Activated CD4-positive, alpha-beta memory T cell treated with anti-CD3 and anti-CD28 coated beads for 36 hours (primary cell): ENCODE measurements at places on chromosomes 1 and 21.

DNA sequence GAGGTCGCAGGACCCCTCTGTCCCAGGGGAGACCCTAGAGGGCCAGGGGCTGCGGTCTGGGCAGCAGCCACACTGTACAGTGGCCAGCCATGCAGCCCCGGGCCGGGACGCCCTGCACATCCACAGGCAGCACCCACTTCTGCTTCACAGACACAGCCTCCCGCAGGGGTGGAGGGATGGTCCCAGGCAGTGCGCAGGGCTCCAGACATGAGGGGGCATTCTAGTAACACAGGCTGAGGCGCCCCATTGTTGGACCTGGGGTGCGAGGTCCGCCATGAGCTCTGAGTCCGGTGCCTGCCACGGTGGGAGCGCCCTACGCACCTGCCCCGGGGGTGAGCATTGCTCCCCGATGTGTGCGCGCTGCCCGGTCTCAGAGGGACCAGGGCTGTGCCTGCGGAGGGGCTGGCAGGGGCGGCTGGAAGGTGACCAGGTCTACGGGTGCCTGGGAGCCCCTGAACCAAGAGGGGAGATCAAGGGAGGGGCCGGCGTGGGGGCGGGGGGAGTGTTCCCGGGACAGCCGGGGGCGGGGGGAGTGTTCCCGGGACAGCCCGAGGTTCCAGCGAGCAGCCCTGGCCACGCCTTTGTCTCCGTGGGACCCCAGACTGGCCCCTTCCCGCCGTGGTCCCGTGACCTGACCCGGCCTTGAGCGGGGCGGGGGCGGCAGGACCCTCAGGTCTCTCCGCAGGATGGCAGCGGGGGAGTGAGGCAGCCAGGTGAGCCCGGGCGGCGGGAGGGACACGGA is 4.5 kb downstream of the MMEL1 start:
- no peak for DNase-seq

DNA sequence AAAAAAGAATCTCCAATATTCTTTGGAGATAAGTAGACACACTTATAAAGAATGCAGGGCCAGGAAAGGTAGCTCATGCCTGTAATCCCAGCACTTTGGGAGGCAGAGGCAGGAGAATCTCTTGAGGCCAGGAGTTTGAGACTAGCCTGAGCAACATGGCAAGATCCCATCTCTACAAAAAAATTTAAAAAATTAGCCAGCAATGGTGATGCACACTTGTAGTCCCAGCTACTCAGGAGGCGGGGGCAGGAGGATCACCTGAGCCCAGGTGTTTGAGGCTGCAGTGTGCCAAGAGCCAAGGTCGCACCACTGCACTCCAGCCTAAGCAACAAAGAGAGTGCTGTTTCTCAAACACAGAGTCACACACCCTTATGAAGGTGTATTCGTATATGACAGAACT is 385.0 kb downstream of the SMYD3 start:
- no peak for DNase-seq

- DNase-seq: no peak
Measured at GRCh38 chr1:172704001-172704400, 45.1 kb downstream of the FASLG start.

- no peak for DNase-seq
Measured at GRCh38 chr1:243452092-243452491, 196.3 kb downstream of the SDCCAG8 start.

DNA sequence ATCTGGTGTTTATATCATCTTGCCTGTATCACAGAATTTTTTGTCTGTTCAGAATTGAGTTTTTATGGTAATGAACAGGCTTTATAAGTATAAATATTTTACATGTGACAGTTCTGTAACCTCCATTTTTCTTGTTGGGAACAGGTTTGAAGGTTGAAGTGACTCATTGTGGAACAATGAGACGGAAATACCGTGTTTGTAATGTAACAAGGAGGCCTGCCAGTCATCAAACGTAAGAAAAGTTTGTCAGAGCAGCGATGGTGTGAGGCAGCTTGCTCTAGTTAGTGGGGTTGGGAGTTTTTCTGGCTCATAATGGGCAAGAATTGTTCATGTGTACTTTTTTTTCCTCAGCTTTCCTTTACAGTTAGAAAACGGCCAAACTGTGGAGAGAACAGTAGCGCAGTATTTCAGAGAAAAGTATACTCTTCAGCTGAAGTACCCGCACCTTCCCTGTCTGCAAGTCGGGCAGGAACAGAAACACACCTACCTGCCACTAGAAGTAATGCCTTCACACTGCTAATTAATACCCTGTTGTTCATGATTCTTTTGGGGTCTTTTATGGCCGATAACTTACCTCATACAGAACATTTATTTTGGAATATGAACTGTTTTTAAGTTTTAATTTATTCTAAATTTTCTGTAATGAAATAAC is 75.2 kb upstream of the TEKT2 start:
- DNase-seq: peak; percentile 19

DNA sequence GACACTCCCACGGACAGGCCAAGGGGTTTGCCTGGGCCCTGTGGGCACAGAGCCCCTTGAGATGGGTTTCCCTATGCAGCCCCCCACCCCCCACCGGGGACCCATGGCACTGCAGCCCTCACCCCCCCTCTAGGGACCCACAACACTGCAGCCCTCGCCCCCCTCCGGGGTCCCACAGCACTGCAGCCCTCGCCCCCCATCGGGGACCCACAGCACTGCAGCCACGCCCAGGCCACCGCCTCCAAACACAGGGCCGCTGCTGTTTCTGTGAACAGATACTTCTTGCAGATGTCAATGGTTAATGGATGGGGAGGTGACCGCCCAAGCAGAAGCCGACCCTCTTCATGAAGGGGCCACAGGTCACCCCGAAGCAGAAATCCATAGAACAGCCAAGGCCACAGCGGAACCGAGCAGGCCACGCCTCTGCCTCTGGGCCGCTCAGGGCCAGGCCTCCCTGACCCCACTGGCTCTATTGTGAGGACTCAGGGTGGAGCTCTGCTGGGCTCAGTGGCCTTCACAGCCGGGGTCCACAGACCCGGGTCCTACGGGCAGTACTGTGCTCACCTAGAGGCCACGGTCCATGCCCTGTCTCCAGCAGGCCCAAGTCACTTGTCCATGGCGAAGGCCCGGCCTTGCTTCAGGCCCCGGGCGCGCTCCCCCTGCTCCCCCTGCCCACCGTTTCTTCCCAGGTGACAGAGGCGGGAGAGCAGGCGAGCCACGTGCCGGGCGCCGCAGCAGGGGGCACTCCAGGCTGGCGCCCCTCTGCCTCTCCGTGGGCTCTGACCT is 4.1 kb upstream of the POFUT2 start:
- DNase-seq: peak; percentile 8

DNA sequence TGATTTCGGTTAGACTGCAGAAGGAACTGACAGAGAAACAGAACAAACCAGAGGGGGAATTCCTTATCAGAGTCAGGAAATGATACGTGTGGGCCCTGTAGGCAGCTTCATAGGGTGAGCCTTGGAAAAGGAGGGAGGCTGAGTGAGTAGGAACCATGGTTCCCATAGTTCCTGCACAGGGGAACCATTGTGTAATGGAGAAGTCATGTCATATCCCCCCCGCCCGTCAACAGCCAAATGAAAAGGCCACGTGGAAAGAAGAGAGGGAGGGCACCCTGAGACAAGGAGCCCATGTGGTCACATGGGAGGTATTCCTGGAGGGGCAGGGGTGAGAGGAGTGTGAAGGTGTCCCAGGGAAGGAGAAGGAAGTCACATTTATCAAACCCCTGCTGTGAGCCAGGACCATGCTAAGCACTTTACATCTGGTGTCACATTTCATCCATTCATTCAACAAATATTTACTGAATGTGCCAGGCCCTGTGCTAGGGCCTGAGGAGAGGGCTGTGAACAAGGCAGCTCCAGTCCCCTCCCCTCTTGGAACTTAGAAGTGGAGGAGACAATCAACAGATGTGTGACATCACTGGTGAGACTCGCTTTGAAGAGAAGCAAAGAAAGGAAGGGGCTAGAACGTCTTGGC is 15.7 kb upstream of the FGR start:
- DNase-seq: no peak

- DNase-seq: no peak
Measured at GRCh38 chr1:11617314-11617713, 36.9 kb downstream of the FBXO2 start.

- no peak for DNase-seq
Measured at GRCh38 chr1:46003315-46003714, 129.1 kb downstream of the PIK3R3 start.

GRCh38 chr1:84489766-84490165 is 10.7 kb downstream of the RPF1 start:
- no peak for DNase-seq

DNA sequence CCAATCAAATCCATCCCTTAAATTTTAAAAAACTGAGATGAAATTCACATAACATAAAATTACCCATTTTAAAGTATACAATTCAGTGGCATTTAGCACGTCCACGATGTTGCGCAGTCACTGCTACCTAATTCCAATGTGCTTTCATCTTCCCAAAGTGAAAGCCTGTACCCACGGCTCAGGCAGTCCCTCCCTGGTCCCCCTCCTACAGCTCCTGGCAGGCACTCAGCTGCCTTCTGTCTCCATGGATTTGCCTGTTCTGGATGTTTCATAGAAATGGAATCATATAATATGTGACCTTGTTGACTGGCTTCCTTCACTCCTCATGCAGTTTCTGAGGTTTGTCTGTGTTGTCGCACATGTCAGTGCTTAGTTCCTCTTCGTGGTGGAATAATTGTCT is 386.3 kb downstream of the CAMTA1 start:
- DNase-seq: no peak

DNA sequence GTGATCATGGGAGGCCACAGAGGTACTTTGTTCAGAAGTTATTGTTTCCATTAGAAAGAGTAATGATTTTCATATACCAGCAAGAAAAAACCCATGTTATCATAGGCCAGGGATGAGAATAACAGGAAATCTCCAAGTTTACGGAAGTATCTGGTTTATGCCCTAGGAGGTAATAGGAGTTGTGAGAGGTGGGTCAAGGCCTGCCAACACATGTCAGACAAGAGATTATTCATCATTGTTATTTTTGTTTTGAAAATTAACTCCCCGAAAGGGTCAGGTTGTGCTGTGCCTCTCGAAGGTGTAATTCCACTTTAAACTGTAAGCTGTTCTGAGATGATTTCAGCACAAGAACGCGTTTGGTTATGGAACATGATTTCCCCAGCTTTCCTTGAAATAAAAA is 218.4 kb downstream of the CAMTA1 start:
- no peak for DNase-seq

GRCh38 chr21:33241846-33242245 is 12.1 kb downstream of the IFNAR2 start:
- DNase-seq: peak; percentile 32

- DNase-seq: peak; percentile 64
Measured at GRCh38 chr21:45074048-45074817, at the start of gene ADARB1. ADARB1 (plus strand) TSS chr21:45074580; CDS start chr21:45171657, 97,077 bp downstream.

- no peak for DNase-seq
Measured at GRCh38 chr1:68198752-68199151, 33.6 kb downstream of the WLS start.

DNA sequence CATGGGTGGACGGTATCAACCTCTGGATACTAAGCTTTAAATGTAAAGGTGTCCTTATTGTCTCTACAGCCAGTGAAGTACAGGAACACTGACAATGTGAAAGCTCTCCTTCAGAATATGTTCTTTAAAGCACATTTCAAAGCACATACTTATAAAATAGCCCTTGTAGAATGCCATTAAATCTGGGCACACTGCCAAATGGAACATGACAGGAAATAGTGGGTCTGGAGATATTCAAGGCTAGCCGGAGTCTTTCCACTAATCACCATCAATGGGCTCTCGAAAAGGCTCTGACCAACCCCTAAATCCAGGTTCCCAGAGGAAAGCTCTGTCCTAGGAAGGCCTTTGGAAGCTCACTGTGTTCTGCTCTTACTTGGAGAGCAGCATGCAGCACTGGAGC is 46.6 kb downstream of the PLD5 start:
- no peak for DNase-seq

DNA sequence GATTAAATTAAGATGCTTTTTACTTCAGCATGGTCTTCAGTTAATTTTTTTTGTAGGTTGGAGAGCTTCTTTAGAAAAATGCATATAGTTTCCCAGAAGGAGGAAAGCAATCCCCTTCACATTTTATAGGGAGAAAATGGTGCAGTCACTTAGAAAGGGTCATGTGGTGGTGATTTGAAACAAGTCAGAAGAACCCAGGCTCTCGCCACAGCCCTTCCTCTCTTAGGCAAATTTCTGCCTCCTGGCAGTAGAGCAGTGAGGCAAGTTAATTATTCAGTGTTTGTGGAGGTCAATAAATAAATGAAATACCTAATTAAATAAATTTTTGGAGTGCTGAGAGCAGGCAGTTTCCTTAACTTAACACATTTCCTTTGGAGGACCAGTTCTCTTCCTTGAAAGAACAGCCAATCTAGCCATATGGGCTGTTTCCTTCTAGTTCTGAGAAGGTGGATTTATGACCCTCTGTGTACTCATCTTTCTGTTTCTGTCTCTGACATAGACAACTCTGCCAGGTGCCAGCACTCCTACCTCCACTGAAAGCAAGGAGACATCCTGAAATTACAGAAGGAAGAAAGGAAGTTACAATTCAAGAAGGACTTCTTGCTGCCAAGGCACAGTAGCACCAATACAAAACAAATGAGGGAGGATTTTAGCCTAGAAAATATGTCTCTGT is 19.0 kb upstream of the POGZ start:
- no peak for DNase-seq

DNA sequence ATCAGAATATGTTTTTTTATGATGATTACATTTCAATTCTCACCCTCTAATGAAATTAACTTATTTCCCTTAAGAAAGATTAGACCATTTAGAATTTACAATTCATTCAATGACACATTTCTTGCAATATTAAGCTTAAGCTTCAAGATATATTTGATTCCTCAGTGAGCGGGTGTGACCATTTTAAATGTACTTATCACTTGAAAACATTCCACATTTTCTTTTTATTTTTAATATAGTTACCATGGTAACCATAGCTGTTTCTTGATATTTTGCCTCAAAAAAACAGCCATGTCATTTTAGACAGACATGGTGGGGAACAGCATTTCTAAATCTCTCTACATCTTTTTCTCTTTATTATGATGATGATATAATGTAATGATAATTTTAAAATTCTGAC is 1029.0 kb upstream of the B3GALT2 start:
- DNase-seq: no peak

DNA sequence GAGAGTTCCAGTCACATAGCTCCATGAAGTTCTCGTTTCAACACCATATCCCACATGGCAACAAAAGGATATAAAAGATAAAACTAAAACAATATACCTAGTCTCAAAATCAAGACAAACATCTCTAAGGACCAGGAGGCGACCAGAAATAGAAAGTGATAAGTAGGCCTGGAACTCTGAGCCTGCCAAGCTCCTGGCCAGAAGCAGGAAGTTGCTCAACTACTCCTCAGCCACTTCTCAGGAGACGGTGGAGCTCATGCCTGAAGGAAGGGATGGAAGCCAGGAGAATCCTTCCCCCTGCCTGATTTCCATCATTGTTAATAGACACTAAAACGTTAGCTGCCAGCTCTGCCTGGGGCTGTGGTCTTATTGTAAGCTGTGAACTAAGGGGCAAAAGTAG is 94.7 kb downstream of the DISP1 start:
- no peak for DNase-seq
